HEK293T (cell line): ENCODE measurements at places on chromosomes 5 and 9.

GRCh38 chr5:73264631-73265030 lies 91.6 kb downstream of the TMEM174 start:
- no peak for DNase-seq

- DNase-seq = no peak
Observed at GRCh38 chr5:126369083-126369482, 54.1 kb upstream of the GRAMD2B start.

GRCh38 chr9:131869348-131869747 lies 129.5 kb upstream of the RAPGEF1 start:
- no peak for DNase-seq

GRCh38 chr9:136441681-136442245 lies 2.1 kb upstream of the INPP5E start:
- no peak for DNase-seq

- DNase-seq = no peak
Observed at GRCh38 chr5:15693382-15693728, 193.4 kb downstream of the FBXL7 start.

GRCh38 chr5:36691226-36691625 lies 84.8 kb downstream of the SLC1A3 start:
- DNase-seq = no peak

DNA sequence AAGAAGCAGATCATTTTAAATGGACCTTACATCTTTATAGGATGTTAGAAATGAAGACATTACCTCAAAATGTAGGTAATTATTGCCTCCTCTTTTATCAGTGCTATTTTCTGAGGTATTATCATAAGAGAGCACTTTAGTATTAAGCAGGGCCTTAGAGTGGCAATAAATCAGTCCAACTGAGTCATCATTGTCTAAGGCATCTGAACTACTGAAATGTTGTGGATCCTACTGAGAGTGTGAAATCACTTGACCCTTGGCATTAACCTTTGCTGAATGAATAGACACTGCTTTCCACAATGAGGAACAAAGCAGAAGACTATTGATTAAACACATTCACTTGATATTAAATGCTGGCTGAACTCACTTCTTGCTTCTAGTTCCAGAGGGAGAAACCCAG lies 224.6 kb upstream of the ARRDC3 start:
- no peak for DNase-seq

DNA sequence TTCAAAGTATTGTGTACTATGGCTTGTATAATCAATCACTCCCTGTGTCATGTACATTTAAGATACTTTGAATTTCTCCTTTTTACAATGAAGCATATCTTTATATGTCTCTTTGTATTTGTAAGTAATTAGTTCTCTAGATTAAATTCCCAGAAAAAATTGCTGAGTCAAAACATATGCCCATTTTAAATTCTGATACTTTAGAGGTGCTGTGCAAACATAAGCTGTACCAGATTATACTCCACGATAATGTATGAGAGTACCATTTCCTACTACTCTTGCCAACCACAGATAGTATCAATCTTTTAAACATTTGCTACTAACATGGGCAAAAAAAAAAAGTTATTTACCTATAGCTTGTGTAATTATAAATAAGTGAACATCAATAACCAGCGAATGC lies 18.3 kb downstream of the DCAF10 start:
- no peak for DNase-seq

DNA sequence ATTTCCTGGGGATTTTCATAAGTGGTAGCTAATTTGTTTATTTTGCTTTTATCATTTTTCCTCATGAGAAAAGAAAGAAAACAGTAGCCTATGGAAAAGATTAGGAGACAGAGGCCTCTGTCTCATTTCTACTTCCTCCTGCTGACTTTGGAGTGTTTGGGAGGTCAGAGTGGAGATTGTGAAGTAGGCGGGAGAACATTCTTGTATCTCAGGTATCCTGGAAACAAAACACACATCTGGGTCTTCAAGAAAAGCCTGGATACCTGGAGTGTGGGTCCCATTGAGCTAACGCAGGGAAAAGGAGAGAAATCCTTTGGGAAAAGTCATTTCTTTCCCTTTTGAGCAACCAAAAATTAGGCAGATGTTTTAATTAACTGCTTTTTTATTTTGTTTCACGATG lies 161.5 kb upstream of the DMAC1 start:
- DNase-seq = no peak

- DNase-seq = no peak
Observed at GRCh38 chr5:35145691-35146317, 84.5 kb downstream of the PRLR start.

DNA sequence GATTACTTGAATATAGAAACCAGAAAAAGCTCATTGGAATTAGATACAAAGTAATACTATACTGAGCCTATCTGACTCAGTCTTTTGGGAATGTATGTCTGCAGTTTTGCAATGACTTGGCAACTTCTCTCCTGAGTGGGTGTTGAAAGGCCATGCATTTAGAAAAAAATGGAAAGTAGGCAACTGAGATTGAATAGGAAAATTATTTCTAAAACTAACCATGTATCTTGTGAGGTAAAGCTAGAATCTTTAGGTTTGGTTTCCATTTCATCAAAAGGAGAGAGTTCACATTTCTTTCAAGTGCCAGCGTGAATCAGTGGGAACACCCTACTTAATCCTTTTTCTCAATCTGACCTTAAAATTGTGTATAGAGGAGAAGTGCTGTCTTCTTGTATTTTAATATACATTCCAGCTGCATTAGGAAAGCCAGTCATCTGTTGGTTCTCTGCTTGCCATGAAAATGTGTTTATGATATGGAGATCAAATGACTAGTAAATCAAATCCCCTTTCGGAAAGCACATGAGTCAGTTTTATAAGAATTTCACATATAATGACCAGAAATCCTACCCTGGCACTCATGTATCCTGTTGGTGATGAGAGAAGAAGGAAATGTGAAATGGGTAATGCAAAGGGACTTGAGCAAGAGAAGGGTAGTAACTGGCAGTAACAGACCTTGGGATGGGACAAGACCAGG lies 30.4 kb downstream of the NFX1 start:
- no peak for DNase-seq

- DNase-seq = no peak
Observed at GRCh38 chr5:8185852-8186251, 316.9 kb downstream of the MTRR start.

GRCh38 chr9:114494776-114495569 lies 10.3 kb downstream of the WHRN start:
- DNase-seq = no peak

DNA sequence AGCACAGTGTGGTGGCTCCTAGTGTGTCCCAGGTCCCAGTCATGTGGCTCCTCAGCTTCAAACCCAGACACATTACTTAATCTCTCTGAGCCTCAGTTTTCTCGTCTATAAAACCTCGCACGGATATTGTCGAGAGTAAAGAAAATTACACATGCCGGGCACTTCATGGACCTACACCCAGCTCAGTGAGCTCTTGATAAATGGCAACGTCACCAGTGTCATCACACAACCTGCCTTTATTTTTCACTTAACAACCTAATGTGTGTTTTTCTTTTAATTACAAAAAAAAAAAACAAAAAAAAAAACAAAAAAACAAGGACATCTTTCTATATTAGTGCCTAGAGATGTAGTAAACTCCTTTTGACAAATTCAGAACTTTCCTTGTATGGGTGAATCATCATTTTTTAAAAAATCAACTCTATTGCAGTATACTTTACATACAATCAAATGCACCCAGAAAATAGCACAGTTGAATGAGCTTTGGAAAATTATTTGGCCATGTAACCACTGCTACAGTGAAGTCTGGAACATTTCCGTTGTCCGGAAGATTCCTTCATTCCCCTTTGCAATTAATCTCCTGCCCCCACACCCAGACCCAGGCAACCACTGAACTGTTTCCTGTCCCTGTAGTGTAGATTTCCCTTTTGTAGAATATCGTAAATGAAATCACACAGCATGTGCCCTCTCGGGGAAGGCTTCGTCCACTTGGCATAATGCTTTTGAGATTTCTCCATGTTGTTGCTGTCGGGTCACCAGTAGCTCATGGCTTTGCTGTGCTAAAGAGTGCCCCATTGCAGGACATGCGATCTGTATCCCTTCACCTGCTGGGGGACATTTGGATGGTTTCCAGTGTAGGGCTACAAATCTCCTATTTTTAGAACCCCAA lies 100.4 kb upstream of the LARP1 start:
- no peak for DNase-seq

DNA sequence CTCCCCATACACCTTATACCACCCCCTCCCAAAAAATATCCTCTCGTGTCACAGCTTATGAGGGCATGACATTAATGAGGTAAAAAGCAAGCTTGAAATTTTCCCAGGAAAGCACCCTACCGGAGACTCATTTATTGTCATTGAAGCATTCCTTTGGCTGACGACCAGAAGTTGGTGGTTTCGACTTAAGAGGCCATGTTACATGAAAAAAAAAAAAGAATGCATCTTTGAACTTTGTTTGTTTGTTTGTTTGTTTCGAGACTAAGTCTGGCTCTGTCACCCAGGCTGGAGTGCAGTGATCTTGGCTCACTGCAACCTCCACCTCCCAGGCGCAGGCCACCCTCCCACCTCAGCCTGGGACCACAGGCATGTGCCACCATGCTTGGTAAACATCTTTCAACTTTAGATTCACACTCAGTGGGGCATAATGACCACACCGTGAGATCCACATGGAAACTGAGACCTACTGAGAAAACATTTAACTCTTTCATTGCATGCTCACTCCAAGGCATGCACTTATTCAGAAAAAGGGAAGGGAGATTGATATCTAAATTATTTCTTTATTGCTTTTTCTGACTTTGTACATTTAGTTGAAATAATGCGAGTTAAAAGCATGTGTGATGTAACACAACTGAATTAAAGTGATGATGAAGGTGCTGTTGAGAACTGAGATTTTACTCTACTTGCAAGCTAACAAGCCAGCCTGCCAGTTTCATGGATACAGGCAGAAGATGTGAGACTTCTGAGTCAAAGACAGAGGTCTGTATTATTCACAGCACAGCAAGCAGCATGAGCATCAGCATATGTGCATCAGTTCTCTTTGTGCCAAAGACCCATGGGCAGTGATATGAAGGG lies 5.1 kb upstream of the RAB14 start:
- no peak for DNase-seq

DNA sequence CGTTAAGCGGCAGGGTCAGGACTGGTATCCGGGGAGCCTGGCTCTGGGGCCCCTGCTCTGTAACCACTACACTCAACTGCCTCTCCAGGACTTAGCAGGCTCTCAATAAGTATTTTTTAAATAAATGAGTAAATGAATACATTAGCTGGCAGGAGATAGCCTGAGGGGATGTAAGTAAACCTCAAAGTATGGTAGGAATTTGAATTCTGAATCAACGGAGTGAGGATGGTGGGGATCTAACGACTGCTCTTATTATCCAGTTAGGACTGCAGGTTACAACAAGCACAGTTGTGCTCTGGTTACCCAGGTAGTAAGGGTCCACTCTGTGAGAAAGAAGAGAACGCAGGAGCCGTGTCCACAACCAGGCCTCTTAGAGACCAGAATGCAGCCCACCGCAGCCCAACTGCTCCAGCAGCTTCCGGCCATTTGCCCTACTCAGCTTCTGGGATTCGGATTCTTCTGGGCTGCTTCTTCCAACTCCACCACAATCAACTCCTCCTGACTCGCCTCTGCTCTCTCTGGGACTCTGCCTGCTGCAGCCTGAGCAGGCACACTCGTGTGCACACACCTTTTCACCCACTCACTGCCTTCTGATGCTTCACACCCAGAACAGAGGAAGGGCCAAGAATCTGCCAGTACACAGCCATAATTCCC lies 52.6 kb downstream of the MED27 start:
- no peak for DNase-seq

- DNase-seq = no peak
Observed at GRCh38 chr9:87708986-87709728, 16.8 kb upstream of the CTSL start.

GRCh38 chr5:32309761-32310160 lies 3.0 kb downstream of the MTMR12 start:
- DNase-seq = no peak

DNA sequence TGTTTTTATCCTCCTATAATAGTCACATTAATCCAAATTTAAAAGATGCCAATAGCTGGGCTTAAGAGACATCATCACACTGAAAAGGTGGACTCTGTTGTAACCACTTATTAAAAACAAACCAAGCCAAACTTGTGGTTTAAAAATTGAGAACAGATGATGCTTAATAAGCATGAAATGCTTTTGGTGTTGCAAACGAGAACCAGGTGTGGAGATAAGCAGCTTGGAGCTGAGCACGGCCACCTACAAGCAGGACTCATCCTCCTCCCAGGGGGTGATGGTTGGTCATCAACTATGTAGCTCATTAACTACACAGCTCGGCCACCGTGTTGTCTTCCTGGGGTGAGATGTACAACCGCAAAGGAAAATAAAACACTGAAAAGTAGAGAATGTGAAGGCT lies 154.4 kb downstream of the NPR3 start:
- DNase-seq = no peak
